ENCODE measurements at places on chromosomes 16 and 17.

DNA sequence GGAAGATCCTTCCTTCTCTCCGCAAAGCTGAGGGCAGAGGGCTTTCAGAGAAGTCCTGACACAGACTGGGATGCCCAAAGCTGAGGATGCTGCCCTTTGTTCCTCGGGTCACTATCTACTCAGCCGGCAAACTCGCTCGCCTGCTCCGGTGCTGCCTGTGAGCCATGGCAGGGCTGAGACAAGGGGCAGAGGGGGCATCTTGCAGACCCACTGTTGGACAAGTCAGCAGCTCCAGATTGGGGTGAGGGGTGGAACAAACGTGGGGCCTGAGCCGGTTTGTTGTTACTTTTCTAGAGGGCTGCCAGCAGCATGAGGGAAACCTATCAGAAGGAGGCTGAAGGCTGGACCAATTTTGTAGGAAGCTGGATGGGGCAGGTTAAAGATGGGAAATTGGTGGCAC is 47.1 kb upstream of the PIK3R6 start:
- no peak for DNase-seq

DNA sequence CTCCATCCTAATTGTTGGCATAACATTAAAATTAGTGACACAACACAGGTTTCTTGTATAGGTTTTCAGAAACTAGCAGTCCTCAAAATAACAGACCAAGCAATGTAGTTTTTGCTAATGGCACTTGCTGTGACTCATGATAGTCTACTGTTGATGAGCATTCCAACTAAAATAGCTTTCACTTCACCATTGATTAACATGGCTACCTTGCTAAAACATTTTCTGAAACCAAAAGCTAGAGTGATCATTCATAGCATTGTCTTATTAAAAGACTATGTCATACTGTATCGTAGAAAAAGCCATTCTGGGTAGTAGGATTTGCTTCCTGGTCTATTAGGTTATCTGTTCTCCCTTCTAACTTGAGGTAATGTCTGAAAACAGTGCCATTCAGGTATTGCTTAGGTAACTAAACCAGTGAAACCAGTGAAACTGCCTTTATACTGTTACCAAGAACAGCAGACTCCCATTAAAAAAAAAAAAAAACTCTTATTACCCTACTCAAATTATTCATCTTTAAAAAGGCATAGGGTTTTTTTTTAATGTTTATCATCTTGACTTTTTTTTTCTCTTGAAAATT is 2.5 kb upstream of the CLTC start:
- DNase-seq: no peak

DNA sequence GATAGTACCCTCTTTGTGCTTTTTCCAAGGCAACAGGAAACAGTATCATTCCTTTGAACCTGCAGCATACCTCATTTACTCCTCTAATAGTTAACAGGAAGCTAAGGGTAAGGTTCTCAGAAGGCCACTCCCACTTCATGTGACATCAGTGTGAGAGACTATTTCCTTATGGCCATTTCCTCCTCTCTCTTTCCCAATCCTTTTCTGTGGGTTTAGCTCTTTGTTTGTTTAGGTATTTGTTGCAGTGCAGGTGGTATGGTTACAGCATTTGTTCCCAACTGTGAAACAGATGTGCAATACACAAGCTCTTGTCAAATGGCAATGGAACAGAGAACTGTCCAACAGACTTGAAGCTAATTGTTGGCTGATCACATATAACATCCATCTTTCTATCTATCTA is 14.7 kb downstream of the TMC5 start:
- no peak for DNase-seq

DNA sequence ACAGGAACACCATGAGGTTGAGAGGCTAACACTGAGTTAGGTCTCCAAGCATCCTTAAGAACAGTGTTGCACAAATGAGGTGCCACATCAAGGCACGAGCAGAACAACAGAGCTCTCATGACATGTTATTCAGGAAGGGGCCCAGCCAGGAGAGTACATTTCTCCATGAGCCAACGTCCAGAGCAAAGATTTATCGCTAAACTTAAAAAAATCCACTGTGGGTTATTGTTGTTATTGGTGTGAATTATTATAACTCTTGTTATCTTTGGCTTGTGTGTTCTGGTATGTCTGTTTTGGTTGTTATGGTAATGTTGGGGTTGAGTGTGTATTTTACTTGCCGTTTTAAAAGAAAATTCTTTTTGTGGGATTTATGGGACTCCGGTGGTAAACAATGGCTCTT is 68.9 kb upstream of the MSI2 start:
- DNase-seq: no peak

DNA sequence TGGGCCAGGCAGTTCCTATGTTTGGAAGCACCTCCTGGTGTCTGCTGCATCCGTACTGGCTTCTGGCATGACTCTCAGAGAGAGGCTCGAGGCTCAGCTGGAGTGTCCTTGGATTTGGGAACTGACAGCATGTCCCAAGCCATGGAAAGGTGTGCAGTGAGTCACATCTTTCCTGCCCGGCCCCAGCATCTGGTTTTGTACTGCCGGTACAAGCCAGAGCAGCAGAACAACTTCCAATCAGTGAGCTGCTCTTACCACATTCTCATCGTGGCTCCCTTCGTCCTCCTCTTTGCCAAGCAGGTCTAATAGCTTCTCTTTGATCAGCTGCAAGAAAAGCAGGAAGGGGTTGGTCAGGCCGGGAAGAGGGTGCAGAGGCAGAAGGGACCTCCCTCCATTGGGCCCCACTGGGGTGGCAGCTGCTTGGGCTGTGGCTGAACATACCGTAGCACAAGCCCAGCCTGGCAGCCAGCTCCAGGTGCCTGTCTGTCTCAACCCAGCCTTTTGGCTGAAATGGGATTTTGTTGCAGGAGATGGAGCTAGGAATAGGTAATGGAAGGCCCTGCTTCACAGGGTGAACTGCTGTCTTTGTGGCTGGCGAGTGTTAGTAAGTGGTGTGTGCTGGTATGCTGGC is 24.2 kb downstream of the SPACA3 start:
- no peak for DNase-seq

GRCh38 chr17:13920413-13920812 is 148.9 kb upstream of the COX10 start:
- no peak for DNase-seq

DNA sequence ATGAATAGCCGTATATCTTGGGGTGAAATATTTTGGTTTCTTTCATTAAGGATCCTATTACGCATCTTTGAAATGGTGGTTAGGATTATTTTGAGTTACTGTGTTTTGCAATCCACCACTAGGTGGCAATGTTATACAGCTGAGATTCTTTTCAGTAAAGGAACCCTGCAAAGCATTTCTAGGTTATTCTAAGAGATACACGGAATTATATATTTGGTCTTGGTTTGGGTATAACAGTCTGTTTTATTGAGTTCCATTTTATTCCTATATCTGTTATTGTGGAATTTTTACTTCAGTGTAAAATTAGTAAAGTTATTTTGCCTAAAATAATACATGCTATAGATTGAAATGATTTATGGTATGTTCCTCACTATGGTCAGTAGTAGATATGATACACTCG is 62.9 kb upstream of the CPHXL start:
- DNase-seq: peak; percentile 6

DNA sequence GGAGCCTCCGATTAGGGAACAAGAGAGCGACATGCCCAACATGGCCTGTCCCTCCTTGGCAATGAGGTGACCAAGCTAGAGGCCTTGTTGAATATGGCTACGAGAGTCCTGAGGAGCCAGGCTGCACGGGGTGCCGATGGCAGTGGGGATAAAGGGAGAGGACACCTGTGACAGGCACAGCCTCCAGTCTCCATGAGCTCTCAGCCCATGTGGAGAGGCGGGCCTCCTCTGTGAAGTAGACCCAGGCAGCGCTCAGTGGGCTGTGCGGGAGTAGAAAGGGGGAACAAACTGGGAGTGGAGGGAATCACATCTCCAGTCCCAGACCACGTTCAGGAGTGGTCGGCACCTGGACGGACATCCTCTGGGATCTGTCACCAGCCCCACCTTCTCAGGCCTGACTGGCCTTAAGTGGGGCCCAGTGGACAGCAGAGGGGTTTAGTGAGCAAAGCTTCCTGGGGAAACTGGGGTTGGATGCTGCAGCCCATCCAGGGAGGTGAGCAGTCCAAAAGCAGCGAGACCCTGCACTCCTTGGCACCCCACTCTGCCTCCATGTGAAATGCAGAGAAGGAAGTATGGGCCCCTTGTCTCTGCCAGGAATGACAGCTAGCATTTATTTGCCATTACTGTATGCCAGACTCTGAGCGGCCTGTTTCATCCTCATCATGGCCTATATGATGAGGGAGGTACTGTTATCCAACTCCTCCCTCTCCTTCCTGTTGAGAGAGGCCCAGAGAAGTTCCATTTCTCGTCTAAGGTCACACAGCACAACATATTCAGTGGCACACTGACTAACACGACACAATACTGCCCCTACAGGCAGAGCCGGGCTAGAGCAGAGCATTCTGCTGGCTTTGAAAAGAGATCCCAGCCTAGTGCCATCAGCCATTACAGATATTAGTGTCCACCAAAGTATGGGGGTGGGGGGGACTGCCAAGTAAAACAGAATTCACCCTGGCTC is 4.5 kb upstream of the TMEM92 start:
- peak; percentile 63 for DNase-seq

- no peak for DNase-seq
These were observed 1.9 kb upstream of the MMD start for GRCh38 chr17:55423535-55423934.

GRCh38 chr16:66569131-66569530 is 2.9 kb downstream of the CMTM1 start:
- no peak for DNase-seq

DNA sequence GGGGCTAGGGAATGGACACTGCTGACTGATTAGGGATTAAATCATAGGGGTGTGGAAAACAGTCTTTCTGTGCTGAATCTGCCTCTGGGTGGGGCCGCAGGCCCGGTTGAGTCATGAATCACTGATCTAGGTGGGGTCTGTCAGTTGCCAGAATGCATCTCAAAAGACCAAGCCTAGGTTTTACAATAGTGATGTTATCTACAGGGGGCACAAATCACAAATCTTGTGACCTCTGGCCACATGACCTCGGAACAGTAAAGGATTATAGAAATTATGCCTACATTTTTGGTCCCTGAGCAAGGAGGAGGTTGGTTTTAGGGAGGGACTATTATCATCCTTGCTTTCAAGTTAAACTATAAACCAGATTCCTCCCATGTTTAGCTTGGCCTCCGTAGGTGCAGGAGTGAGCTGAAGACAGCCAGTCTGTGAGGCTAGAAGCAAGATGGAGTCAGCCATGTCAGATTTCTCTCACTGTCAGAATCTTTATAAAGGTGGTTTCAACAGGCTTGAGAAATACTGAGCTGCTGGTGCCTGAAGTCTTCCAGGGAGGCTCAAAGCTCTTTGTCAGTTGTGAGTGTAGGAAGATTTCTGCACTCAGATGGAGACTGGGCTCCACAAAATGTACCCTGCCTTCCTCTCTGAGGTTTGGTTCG is 12.9 kb downstream of the GNGT2 start:
- no peak for DNase-seq

- DNase-seq: no peak
These were observed 15.1 kb downstream of the NOD2 start for GRCh38 chr16:50708373-50709060.

DNA sequence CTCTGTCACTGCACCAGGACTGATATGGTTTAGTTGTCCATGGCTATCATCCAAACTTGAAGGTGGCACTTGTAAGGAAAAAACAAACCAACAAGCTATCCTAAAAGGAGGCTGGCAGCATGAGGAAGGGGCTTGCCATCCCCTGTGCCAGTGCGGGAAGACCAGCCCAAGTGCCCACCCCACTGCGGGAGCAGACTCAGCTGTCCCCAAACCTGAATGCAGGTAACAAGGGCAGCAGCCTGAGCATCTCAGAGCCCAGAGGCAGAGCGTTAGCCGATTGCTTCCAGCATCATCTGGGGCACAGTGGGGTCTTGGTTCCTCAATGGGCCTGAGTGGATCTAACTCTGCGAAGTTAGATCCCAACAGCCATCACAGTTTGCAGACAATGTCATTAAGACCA is 29.2 kb upstream of the C16orf78 start:
- no peak for DNase-seq

DNA sequence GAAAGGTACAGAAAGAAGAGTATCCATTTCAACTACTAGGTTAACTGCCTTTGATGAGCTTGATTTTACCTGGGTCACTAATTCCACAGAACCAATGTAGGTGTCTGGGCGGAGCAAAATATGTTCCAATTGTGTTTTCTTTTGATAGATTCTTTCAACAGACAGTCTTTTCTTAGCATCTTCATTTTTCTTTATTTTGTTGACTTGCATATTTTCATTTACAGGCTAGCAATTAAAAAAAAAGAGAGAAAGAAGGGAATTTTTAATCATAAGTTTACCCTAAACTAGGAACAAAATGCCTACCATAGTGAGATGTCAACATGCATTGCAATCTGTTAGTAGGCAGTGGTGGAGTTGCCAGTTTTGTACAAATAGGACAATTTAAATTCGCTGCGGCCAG is 1.0 kb downstream of the TOP2A start:
- DNase-seq: no peak

DNA sequence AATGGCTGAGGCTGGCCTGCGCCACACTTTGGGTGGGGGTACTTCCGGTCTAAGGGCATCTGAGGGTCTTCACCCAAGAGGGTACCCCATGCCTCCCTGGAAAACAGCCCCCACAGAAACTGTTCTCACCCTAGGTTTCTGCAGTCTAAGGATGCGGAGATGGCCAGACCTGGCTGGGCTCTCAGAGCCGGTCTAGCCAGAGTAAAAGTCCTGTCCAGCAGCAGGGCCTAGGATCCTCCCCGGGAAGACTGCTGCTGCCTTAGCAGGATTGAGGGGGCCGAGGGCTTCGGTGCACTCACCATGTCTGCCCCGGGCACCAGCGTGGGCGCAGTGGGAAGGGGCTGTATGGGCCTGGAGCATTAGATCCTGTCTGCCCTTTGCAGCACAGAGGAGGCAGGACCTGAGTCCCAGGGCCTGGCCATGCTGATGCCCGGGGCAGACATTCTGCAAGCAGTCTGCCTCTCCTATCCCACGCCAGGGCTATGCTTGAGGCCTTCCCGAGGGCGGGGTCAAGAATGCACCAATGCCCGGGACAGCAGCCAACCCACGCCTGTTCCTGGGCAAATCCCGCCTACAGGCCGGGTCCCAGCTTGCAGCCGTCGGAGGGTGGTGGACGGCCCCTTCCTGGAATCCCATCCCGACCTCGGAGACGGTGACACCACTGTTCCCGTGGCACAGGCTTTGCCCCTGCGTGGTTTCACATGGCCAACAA is 54.7 kb downstream of the CBFA2T3 start:
- DNase-seq: no peak

GRCh38 chr16:28990375-28991040 is 5.7 kb downstream of the LAT start:
- DNase-seq: no peak

- no peak for DNase-seq
These were observed 8.5 kb downstream of the ASPHD1 start for GRCh38 chr16:29908719-29909220.
